ENCODE measurements at places on chromosomes 5 and 9.

DNA sequence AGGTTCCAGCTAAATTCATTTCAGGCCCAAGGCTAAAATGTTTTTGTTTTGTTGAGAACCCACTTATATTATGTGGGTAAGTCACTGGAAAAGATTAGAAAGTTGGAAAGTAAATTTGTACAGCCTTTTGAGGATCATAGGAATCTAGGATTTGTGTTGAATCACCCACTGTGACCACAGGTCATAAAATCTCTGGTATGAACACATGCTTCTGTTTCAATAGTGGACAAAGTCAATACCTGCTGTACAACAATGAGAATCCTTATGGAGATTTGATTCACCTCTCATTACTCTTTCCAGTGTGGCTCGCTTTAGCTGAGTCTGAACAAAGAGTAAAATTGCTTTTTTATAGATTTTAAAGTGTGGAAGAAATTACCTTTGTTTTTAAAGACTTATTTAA is 369.5 kb downstream of the TMEM167A start:
- DNase-seq: no peak

DNA sequence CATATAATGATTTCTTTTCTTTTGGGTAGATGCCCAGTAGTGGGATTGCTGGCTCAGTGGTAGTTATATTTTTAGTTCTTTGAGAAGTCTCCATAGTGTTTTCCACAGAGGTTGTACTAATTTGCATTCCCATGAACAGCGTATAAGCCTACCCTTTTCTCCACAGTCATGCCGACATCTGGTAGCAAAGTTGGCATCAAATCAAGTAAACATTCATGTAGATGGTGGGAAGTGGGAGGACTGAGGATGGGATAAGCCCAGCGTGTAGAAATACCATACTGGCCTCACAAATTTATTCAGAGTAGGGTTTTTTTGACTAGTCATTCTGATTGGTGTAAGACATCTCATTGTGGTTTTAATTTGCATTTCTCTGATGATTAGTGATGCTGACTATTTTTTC is 115.4 kb downstream of the EGFLAM start:
- DNase-seq: no peak

GRCh38 chr9:97741947-97742346 is 44.8 kb upstream of the XPA start:
- no peak for DNase-seq

- DNase-seq: no peak
Observed at GRCh38 chr5:112555691-112556090, 136.6 kb upstream of the EPB41L4A start.

DNA sequence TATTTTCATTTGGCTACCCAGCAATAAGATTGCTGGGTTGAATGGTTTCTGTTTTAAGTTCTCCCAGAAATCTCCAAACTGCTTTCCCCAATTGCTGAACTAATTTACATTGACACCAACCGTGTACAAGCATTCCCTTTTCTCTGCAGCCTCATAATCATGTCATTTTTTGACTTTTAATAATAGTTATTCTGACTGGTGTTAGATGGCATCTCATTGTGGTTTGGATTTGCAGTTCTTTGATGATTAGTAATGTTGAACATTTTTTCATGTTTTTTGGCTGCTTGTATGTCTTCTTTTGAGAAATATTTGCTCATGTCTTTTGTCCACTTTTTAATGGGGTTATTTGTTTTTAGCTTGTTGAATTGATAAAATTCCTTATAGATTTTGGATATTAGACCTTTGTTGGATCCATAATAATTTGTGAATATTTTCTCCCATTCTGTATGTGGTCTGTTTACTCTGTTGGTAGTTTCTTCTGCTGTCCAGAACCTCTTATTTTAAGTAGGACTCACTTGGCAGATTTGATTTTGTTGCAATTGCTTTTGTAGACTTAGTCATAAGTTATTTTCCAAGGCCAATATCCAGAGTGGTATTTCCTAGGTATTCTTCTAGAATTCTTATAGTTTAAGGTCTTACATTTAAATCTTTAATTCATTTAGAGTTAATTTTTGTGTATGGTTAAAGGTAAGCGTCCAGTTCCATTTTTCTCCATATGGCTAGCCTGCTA is 793.7 kb downstream of the BRINP1 start:
- DNase-seq: no peak

DNA sequence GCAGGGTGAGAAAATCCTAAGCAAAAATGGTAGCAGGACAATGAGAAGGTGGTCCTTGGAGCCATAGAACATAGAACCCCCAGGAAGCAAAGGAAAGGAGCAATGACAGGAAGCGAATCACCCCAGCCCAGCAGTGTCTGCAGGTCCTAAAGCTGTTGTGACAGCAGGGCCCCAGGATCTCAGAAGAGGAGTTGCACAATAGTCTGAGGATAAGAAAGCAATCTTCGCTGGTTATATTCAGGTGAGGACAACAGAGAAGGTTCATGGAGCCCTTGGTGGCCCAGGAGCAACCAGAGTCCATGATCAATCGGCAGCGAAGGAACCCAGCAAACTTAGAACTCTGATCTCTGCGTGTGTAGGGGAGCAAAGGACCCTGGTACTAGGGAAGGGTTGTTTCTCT is 234.8 kb upstream of the IRX2 start:
- DNase-seq: no peak
